ENCODE measurements at places on chromosomes 3 and 15. TPM values are rescaled to one million over a fixed set of nuclear protein-coding genes. Genes with fewer than 3 reads are reported as not detected.

Gene GABRR3
- not detected for total RNA-seq

DNA sequence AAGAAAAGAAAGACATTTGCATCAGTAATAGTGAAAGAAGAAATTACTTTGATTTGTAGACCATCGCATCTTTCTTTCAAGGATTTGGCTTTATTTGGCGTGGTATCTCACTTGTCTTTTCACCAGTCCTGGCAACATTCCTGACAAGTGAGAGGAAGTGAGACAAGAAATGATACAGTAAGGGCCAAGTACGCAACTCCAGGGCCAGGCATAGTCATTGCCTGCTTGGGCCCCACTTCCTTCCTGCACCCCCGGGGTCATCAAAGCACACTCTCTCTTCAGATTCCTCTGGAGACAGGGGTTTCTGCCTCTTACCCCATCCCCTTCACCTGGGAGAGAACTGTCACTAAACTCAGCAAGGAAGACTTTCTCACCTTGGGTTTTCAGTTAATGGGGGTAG, 55.1 kb downstream of the CD47 start:
- DNase-seq = no peak

DNA sequence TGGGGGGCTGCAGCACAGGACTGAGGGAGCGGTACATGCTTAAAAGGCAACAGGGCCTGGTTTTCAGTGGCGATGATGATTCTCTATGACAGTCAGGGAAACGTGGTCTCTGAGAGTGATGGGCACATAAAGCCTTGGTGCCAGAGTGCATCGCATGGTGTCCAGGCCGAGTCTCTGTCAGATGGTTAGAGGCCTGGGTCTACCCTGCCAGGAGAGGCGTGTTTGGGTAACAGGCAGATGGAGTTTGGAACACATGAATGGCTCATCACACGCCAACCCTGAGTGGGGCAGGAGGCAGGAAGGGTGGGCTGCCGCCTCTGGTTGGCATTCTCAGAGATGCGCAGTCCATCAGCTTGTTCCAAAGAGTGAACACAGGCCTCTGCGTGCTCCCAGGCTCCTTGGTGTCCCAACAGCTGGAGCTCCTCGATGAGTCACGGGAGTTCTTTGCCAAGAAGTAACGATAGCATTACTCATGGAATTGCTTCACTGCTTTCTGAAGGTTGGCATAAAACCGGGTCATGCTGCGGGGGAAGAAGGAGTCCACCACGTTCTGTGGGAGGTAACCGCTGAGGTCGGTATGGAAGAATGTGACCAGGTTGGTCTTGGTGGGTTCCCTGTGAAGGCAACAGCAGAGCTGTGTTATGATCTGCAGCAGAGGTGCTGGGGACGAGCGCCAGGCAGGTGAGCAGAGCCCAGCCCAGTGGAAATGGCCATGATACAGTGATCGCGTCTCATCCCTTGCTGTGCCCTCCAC, 11.0 kb downstream of the STARD5 start:
- peak; percentile 90 for DNase-seq

DNA sequence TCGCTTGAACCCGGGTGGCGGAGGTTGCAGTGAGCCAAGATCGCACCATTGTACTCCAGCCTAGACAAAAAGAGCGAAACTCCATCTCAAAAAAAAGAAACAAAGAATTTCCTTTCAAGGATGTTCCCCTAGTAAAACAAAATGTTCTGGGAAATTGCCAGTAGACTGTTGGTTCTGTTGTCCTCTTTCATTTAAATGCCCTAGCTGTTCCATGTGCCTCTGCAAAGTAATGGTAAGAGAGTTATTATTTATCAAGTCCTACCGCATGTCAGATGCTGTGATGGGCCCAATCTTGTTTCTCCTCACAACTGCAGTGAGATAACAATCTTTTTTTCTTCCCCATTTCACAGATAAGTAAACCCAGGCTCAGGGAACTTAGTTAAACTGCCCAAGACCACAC, 254.3 kb upstream of the TPM1 start:
- no peak for DNase-seq

Data from mesenteric fat pad (tissue), 1 donor.